ENCODE measurements at places on chromosomes 12 and 14.

DNA sequence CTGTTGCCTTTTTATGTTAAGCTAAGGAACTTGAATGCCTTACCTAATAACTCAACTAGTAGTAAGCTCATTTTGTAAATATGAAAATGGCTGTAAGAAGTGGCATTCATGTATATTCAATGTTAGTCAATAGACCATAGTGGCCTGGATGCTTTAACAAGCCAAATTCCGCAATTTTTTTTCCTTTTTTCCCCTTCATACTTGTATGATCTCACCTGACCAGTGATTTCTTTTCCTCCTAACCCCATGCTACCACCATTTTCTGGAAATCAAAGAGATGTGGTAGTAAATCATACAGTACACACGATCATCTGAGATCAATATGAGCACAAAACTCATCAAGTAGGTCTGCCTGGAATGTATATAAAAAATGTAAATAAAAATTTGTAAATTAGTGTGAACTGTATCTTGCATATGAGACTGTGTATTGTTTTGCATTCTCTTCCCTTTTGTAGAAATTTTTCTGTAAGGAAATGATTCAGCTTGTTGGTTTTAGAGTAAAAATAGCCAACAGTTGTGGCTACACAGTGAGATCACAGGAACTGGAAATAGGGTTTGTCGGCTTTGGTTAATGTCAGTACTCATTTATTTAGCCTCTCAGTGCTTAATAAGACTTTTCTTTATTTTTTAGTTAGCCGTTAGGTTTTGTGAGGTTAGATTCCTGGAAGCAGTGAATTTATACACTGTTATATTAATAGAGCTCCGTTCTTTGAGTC lies 62.5 kb downstream of the ETNK1 start:
- peak; percentile 65 for DNase-seq

GRCh38 chr12:58242796-58243630 lies 301.6 kb downstream of the ATP23 start:
- no peak for DNase-seq

DNA sequence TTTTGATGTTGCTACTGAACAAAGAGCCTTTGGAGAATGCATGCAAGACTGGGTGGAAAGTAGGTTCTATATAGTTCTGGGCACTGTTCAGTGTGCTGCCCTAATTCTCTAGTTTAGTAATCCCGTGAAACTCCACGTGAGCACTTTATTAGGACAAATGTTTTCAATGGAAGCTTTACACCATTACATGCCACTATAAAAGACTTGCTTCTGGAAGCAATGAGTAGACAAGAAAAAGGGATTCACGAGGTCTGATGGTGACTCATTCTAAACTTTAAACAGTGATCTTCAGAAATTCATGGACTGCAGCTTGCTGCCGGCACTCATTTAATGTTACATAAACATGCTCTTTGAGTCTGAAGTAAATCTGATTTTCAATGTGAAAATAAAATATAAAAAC lies 22.3 kb downstream of the ATG14 start:
- no peak for DNase-seq

GRCh38 chr12:46364777-46365580 lies 7.6 kb downstream of the SLC38A2 start:
- DNase-seq = no peak

DNA sequence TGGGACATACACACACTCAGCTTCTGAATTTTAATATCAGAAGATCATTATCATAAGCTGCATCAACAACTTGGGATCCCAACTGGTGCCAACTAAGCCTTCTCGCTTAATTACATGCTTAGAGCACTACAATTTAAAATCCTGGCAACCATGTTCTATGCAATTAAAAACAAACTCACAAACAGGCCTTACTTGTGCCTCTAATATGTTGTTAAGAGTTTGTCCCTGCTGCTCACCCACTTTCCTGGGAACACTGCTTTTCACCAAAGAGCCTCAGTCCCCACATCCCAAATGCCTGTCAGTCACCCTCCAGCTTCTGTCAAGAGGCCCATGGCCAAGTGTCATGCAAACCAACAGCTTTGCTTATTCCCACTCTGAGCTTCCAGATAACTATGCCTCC lies 69.7 kb downstream of the TTC9 start:
- DNase-seq = no peak

GRCh38 chr14:102317564-102318248 lies 1.8 kb upstream of the ZNF839 start:
- no peak for DNase-seq

GRCh38 chr14:77950371-77951063 lies 150.6 kb downstream of the ADCK1 start:
- no peak for DNase-seq

Measured in pulmonary artery endothelial cell (primary cell).